Posterior vena cava (tissue), 2 donors: ENCODE measurements at places on chromosomes 3 and 15. TPM values are rescaled to one million over a fixed set of nuclear protein-coding genes. Genes with fewer than 3 reads are reported as not detected.

Gene BSN
- total RNA-seq = 0.42 TPM

- DNase-seq = no peak
These were observed 759 bp upstream of the ARID3B start for GRCh38 chr15:74540161-74540760.

DNA sequence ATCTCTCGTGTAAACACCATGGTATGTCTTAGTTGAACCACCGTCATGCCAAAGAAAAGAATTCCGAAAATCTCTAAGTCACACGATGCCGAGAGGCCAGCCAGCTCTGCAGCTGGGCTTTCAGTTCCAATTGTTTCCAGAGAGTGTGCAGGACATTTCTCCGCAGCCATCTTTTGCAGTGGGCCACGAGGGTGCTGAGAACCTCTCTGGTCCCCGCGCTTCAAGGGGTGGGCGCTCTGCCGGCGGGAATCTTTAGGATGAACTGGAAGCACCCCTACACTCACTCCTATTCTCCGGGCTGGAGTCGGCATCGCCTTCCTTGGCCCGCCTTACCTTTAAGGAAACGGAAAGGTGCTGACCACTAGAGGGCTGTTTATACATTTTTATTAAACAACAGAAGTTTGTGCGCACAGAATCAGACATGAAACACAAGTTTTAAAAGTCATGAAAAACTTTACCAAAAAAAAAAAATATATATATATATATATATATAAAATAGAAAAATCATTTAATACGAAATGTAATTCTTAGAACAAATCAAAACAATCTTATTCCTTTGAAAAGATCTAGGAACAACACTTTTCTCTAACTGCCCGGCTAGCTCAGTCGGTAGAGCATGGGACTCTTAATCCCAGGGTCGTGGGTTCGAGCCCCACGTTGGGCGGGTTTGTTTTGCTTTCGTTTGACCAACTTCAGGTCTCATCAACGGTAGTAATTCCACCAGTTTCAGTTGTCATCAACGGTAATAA is 12.5 kb upstream of the MORF4L1 start:
- peak; percentile 93 for DNase-seq

GRCh38 chr3:7264196-7264526 is 403.2 kb downstream of the GRM7 start:
- no peak for DNase-seq

DNA sequence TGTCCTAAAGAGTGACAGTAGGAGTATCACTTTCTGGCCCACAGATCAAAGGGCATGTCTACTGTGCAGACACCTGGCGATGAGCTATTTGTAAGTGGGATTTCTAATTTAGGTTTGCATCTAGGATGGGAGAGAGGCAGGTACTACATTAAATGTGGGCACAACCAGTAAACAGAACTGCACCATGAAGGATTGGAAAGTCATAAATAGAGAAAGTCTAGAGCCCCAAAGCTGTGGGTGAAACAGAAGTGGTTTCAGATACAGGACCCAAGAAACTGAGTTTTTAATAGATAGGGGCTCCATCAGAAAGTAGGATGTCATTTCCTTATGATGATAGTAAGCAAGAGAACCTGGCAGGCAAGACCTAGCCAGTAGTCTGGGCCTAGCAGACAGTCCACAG is 35.2 kb upstream of the SPPL2A start:
- no peak for DNase-seq

DNA sequence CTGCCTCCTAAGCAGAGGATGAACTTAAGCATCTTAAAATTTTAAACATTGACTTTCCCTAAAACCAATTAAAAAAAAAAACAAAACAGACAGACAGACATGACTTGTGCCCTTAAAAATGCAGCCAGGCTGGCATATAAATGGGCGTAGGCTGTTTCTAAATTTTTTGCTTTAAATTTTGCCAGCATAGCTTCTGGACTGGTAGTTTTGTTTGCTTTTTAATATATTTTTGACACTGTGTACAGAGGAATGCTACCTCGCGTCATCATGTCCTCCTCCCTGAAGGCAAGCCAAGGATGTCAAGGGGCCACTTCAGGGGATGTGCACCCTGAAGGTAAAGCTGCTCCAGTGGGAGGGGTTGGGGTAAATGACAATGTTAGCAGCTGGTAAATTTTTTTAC is 134.8 kb downstream of the PGPEP1L start:
- no peak for DNase-seq

DNA sequence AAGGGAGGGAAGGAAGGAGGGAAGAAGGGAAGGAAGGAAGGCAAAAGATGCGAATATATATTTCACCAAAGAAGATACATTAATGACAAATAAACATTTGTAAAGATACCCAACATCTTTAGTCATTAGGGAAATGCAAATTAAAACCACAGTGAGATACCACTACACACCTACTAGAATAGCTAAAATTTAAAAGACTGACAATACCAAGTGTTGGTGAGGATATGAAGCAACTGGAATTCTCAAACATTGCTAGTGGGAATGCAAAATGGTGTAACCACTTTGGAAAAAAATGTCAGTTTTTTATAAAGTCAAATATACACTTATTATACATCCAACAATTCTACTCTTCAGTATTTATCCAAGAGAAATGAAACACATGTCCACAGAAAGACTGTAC is 4.3 kb upstream of the COLQ start:
- no peak for DNase-seq
